Naive thymus-derived CD4-positive, alpha-beta T cell (primary cell): ENCODE measurements at places on chromosomes 6 and 20. TPM values are rescaled to one million over a fixed set of nuclear protein-coding genes. Genes with fewer than 3 reads are reported as not detected.
A peak's percentile ranks its signal among the peaks of the same experiment; 100 is the strongest.

GRCh38 chr6:36204068-36204753 is 7.7 kb downstream of the BRPF3 start:
- H3K4me3 ChIP-seq, result peak overlapping the region; percentile 22
- H3K4me1 ChIP-seq, result peaks cover 41% of the 10 kb centered on the region
- peak; percentile 64 for DNase-seq
- H3K27me3 ChIP-seq, result no peaks in the 10 kb centered on the region
- H3K36me3 ChIP-seq, result no peaks in the 10 kb centered on the region
- H3K27ac ChIP-seq, result no peak overlapping the region

GRCh38 chr6:129331450-129332138 is 378.4 kb downstream of the ARHGAP18 start:
- H3K27me3 ChIP-seq, result peaks cover 3% of the 10 kb centered on the region
- H3K4me3 ChIP-seq, result no peak overlapping the region
- DNase-seq, result no peak
- no peak overlapping the region for H3K27ac ChIP-seq
- H3K36me3 ChIP-seq, result no peaks in the 10 kb centered on the region

- no peak for DNase-seq
- no peak overlapping the region for H3K4me3 ChIP-seq
- no peaks in the 10 kb centered on the region for H3K4me1 ChIP-seq
Measured at GRCh38 chr6:96460052-96460700, 61.4 kb upstream of the UFL1 start.

GRCh38 chr6:49634092-49634835 is 2.4 kb downstream of the RHAG start:
- H3K4me1 ChIP-seq, result no peaks in the 10 kb centered on the region
- H3K27ac ChIP-seq, result no peak overlapping the region
- no peaks in the 10 kb centered on the region for H3K36me3 ChIP-seq

DNA sequence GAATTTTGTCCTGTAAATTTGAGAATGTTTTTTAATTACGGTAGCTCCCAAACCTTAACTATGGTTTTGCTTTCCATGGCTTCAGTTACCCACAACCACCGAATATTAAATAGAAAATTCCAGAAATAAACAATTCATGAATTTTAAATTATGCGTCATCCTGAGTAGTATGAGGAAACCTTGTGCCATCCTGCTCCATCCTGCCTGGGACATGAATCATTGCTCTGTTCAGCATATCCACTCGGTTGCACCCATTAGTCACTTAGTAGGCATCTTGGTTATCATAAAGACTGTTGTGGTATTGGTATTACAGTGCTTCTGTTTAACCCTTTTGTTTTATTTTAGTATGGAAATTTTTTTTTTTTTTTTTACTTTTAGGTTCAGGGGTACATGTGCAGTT is 39.7 kb downstream of the KCNS1 start:
- peaks cover 50% of the 10 kb centered on the region for H3K36me3 ChIP-seq
- peaks cover 18% of the 10 kb centered on the region for H3K4me1 ChIP-seq
- no peak overlapping the region for H3K27ac ChIP-seq
- no peak overlapping the region for H3K4me3 ChIP-seq
- no peak for DNase-seq

GRCh38 chr20:44135417-44136204 is 51.4 kb downstream of the JPH2 start:
- DNase-seq, result peak; percentile 17
- H3K27ac ChIP-seq, result no peak overlapping the region
- H3K27me3 ChIP-seq, result no peaks in the 10 kb centered on the region
- no peaks in the 10 kb centered on the region for H3K4me1 ChIP-seq
- H3K4me3 ChIP-seq, result no peak overlapping the region
- H3K36me3 ChIP-seq, result no peaks in the 10 kb centered on the region

DNA sequence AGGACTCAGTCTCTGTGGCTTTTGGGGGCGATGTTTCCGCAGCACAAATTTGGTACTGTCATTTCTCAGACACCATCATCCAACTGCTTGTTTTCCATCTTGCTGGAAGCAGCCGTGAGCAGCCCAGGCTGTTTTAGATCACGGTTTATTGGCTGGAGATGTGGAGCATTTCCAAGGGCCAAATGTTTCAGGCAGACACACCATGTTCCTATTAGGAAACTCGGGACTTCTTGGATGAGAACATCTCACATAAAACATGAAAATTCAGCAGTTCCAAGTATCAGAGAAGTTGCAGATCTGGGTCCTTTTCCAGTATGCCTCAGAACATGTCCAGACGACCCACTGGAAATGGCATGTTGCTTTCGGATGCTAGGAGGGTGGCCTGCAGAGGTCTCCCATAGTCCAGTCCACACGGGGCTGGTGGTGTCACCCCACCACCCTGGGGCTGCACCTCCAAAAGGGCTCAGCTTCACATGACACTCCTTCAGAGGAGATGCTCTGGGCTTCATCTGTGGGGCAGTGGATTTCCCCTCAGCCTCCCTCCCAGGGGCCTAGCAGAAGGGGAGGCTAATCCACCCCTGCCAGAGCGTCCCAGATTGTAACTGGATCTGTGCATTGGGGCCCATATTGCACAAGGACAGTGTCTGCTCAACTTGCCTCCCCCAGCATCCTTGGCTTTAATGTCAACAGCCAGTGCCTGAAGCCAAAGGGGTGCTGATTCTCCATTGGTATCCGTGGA is 176.3 kb downstream of the SCP2D1 start:
- H3K36me3 ChIP-seq, result no peaks in the 10 kb centered on the region
- no peaks in the 10 kb centered on the region for H3K4me1 ChIP-seq
- H3K27me3 ChIP-seq, result no peaks in the 10 kb centered on the region
- no peak for DNase-seq
- no peak overlapping the region for H3K27ac ChIP-seq

- no peak for DNase-seq
- peaks cover 11% of the 10 kb centered on the region for H3K4me1 ChIP-seq
- H3K27ac ChIP-seq, result no peak overlapping the region
- no peak overlapping the region for H3K4me3 ChIP-seq
- no peaks in the 10 kb centered on the region for H3K27me3 ChIP-seq
Measured at GRCh38 chr6:11197175-11197536, 35.3 kb downstream of the NEDD9 start.

DNA sequence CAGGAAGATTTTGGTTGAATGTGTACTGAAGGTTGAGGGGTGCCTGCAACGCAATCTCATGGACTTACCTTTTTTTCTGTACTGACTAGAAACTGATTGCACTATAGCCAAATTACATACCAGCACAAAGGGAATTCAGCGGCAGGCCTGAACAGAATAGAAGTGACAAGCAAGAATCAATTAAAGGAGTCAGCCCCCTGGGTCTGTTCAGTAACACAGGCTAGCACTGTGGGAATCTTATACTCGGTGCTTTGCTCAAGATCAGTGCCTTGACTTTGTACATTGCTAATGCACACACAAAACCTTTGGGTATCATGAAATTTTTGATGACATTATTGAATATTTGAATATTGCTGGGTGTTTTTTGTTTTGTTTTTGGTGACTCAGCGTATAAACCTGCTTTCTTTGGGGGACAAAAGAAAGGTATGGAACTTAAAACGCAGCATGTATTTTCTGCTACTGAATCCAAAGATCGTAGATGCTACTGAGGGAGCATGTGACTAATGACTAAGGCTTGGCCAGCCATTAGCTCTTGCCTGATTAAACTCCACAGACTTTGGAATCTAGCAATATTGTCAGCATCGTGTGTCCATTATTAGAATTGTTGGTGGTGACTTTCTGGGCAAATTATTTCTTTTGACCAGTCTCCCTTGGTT is 236.6 kb downstream of the ARID1B start:
- no peak overlapping the region for H3K27ac ChIP-seq
- H3K4me1 ChIP-seq, result no peaks in the 10 kb centered on the region
- H3K27me3 ChIP-seq, result no peaks in the 10 kb centered on the region

GRCh38 chr20:58428364-58428763 is 39.3 kb downstream of the VAPB start:
- no peaks in the 10 kb centered on the region for H3K27me3 ChIP-seq
- peaks cover 5% of the 10 kb centered on the region for H3K4me1 ChIP-seq
- no peak overlapping the region for H3K4me3 ChIP-seq
- DNase-seq, result no peak
- no peak overlapping the region for H3K27ac ChIP-seq
- no peaks in the 10 kb centered on the region for H3K36me3 ChIP-seq

DNA sequence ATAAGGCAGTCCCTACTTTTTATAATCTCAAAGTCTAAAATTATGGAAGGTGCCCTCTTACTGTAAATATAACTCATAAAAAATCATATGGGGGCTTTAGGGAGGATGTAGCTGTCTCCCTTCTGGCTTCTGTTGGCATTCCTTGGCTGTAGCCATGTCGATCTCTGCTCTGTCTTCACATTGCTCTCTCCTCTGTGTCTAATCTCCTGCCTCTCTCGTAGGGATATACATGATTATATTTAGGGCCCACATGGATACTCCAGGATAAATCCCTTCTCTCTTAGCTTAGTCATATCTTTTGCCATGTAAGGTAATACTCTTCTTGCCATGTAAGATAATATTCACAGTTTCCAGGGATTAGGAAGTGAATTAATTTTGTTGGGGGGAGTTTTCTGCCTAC is 28.6 kb downstream of the CDS2 start:
- no peak overlapping the region for H3K4me3 ChIP-seq
- H3K36me3 ChIP-seq, result no peaks in the 10 kb centered on the region
- DNase-seq, result no peak
- H3K4me1 ChIP-seq, result peaks cover 20% of the 10 kb centered on the region

- no peak for DNase-seq
- H3K4me1 ChIP-seq, result no peaks in the 10 kb centered on the region
- H3K36me3 ChIP-seq, result no peaks in the 10 kb centered on the region
- H3K27ac ChIP-seq, result no peak overlapping the region
- H3K27me3 ChIP-seq, result no peaks in the 10 kb centered on the region
Measured at GRCh38 chr20:38337561-38338140, 8.6 kb upstream of the LBP start.

DNA sequence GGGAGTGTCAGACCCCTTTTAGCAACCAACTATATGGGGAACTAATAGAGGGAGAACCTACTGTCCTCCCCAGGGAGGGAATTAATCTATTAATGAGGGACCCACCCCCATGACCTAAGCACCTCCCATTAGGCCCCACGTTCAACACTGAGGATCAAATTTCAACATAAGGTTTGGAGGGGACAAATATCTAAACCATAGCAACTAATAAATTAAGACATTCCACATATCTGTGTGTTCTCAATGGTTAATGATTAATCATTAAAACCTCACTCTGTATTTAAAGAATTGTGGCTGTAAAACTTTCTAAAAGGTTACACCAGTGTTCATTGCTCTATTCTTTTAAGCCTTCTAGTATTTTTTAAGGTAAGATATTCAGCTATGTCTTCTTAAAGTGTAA is 500.4 kb upstream of the SULF2 start:
- H3K27me3 ChIP-seq, result no peaks in the 10 kb centered on the region
- no peaks in the 10 kb centered on the region for H3K4me1 ChIP-seq
- H3K36me3 ChIP-seq, result no peaks in the 10 kb centered on the region
- no peak overlapping the region for H3K4me3 ChIP-seq
- DNase-seq, result no peak

DNA sequence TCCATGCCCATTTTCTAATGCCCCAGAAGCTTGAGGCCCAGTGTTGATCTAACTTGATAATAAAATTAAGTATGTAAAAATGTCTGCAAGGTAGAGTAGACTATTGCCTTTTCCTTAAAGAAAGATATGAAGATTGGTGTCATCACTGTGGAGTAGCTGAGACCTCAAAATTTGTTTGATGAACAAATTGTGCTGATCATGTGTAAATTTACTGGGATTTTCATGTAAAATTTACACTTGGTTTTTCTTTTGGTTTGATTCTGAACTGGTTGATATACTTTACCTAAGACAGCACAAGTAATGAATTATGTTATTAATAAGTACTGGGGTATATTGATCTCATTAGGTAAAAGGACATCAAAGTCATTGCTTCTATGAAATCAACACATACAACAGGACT is 207.3 kb downstream of the COL19A1 start:
- no peaks in the 10 kb centered on the region for H3K36me3 ChIP-seq
- no peak overlapping the region for H3K27ac ChIP-seq

DNA sequence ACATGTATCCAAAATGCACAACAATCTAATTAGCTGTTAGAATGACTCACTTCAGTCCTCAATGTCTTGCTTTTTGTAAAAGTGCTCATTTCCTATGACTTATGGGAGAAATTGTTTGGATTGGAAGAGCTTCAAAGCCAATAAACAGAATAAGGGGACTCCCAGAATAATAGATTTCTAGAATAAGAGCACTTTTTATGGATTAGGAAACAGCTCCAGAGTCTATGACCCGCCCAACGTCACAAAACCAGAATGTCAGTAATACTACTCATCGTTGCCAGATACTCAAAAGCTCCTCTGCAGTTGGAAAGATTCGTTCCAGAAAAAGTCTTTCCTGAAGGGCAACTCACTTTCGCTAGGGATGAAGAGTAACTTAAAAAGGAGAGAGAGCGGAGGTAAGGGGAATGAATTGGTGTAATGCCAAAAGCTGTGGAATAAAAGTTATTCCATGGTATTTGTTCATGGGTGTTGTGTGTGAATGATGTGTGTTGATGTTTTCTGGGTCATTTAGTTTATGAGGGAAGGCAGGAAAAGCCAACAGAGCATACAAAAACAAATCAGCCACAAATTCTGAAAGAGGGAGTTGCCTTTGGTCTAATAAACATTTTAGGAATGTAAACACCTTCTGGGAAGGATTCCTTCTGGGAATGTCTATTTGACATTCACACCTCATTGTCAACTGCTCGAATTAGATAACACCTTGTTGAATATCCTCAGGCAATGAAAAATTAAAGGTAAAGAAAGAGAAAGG is 64.6 kb downstream of the SYNE1 start:
- H3K27ac ChIP-seq, result no peak overlapping the region
- no peaks in the 10 kb centered on the region for H3K36me3 ChIP-seq
- H3K4me1 ChIP-seq, result no peaks in the 10 kb centered on the region
- H3K27me3 ChIP-seq, result no peaks in the 10 kb centered on the region
- H3K4me3 ChIP-seq, result no peak overlapping the region

DNA sequence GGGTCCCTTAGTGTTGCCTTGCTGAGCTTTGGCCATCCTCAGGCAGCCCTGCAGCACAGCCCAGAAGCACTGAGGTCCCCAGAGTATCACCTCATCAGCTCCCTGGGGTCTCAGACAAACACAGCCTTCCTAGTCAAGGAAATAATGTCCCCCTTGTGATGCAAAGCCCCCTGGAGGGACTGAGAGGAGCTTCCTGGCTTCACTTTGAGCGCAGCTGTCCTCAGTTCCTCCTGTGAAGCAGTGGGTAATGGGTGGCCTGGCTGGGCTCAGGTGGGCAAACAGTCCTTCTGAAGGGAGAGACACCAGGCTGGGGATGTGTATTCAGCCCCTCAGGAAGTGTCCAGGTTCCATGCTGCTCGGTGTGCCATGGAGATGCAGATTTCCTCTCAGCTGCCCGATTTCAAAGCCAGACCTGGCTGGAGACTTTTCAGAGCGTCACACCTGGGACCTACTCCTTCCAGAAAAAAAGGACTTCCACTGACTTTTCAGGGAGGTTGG is 79.2 kb upstream of the FOXA2 start:
- H3K4me3 ChIP-seq, result no peak overlapping the region
- no peaks in the 10 kb centered on the region for H3K36me3 ChIP-seq
- no peaks in the 10 kb centered on the region for H3K27me3 ChIP-seq
- H3K27ac ChIP-seq, result no peak overlapping the region
- DNase-seq, result no peak
- no peaks in the 10 kb centered on the region for H3K4me1 ChIP-seq

Gene PRDM13
- total RNA-seq, result not detected

Gene CALHM5
- total RNA-seq, result not detected

Gene IPCEF1
- total RNA-seq, result 122 TPM

Gene RCAN2
- total RNA-seq, result not detected

Gene CTSZ
- total RNA-seq, result 29.5 TPM

Gene ABT1
- total RNA-seq, result 36.1 TPM

Gene HLA-DQA2
- not detected for total RNA-seq

Gene NAPB
- 16.2 TPM for total RNA-seq

Gene STX11
- 13.5 and 14.1 TPM in 2 replicates for total RNA-seq

Gene COL10A1
- total RNA-seq, result not detected

Gene SOBP
- 0.08 TPM for total RNA-seq

Gene TRIM40
- not detected for total RNA-seq

Gene SLC17A5
- total RNA-seq, result 13.8 TPM

Gene MCHR2
- not detected for total RNA-seq
